ENCODE measurements at places on chromosomes 12 and 14.

DNA sequence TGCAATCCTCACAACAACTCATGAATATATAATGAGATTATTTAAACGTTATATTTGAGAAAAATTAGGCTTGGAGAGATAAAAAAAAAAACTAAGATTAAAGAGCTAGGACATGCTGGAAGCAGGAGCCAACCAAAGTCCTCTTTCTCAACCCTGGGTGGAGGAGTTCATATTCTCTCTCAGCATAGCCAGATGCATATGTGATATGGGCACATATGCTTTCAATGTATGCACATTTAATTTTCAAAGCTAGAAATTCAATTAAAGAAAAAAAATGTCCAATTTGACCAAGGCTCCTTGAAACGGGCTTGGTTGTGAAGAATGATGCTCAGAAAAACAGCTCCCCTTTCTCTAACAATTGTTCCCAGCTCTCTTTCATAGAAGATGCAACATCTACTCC, 61.9 kb upstream of the GRIP1 start:
- DNase-seq, result no peak

DNA sequence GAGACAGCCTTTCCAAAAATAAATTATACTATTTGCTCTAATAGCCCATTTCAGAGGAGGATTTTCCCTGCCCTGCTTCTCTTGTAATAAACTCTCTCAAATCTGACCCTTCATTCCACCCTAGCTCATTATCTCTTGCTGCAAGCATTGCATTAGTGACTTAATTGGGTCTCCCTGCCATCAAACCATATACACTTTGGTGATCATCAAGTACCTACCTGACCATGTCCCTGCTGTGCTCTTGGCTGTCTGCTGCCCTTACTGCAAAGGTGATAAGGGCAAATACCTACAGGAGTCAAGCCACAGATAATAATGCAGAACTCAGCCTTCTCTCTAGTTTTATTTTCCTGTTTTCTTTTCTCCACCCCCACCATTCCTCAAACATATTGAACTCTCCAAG, 88.4 kb downstream of the LIN7A start:
- no peak for DNase-seq

DNA sequence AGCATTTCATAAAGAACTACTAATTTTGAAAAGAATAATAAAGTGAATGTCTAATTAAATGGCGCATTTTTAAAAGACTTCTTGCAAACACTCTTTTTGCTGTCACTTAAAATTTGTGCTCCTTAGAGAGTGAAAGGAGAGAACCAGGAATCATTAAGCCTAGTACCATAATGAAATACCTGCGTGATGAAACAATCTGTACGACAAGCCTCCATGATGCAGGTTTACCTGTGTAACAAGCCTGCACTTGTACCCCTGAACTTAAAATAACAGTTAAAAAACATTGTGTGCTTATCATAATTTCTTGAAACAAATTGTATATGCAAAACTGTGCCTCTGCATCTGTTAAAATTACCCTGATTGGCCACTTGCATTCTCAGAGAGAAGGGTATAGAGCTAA, 108.1 kb downstream of the MGAT4C start:
- DNase-seq, result no peak

GRCh38 chr14:30770376-30770775, 104.0 kb upstream of the COCH start:
- DNase-seq, result no peak

GRCh38 chr14:72634691-72635616, 258.9 kb downstream of the DPF3 start:
- DNase-seq, result no peak

DNA sequence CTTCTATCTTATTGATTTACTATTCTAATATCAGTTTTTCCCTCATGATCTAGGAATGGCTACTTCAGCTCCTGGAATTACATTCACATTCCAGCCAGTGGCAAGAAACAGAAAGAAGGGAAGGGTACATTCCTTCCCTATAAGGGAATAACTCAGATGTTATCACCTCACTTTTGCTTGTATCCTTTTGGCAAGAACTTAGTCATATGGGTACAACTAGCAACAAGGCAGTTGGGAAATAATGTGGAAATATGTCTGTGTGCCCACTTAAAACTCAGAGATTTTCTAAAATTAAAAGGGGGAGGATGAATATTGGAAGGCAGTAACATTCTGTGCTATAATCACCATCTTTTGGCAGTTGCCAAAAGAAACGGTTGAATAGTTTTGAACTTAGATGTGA, 85.6 kb downstream of the MSRB3 start:
- no peak for DNase-seq

DNA sequence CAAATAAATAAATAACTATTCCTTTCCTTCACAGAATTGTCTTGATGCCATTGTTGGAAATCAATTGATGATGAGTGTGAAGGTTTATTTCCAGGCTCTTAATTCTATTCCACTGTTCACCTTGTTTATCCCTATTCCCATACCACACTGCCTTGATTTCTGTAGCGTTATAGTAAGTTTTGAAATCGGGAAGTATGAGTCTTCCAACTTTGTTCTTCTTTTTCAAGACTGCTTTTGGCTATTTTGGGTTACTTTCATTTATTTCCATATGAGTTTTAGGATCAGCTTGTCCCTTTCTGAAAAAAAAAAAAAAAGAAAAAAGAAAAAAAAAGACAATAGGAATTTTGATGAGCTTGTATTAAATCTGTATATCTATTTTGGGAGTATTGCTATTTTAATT, 9.3 kb upstream of the CDK2AP1 start:
- no peak for DNase-seq

- DNase-seq, result no peak
Measured at GRCh38 chr12:131204416-131205274, 250.9 kb downstream of the ADGRD1 start.

DNA sequence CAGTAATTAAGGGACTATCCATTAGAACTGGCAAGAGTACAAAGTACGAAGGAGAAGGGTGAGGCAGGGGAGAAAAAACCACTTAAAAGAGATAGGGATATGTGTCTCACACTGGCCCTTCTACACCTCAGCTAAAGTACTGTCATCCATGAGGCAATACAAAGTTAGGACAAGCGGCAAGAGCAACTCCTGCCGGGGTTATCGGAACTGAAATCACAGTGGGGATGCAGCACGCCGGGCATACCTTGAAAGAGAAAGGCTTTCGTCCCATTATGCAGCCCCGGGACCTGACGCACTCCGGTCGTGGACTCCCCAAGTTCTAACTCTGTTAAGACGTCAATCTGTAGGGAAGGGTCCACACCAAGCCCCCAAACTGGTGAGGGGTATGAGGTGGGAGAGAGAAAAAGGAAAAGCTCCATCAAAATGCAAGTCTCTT, 1.1 kb downstream of the NELL2 start:
- DNase-seq, result no peak

- no peak for DNase-seq
Measured at GRCh38 chr14:99296517-99296916, 24.5 kb upstream of the BCL11B start.

- DNase-seq, result no peak
Measured at GRCh38 chr14:59308086-59308485, 119.6 kb downstream of the DAAM1 start.

DNA sequence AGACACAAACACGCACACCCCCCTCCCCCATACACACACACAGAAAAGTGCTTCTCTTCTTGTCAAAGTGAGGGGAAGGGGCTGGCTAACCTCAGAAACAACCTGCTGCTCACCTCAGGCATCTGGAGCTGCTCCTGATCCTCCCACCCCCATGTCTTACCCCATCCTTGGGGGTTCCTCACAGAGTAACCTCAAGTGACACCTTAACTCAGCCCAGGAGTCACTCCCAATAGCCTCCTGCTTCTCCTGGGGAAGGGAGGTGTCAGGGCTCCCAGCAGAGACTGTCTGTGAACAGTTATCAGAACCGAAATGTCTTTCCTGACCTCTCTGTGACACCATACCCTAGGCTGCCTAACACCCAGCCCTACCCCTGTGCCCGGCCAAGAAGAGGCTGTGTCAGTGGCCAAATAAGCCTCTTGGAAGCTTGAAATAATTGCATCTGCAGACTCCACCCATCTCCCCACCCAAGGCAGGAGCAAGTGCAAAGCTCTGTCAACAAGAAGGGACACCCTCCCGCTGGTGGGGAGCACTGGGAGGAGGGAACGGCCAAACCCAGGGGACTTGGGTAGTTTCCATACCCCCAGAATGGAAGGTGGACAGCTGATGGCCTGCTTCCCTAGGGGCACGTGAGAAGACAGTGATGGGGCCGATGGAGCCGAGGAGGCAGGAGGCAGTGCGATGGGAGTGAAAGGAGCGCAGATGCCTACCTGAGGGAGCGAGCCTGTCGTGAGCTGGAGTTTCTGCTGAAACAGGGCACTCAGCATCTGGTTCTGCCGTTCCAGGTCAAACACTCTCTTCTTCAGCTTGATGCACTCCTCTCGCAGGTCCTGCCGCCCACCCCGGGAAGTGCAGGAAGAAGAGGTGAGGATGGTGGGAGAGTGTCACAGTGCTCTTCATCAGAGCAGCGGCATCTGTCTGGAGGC, 26.8 kb downstream of the NCKAP5L start:
- peak; percentile 60 for DNase-seq

GRCh38 chr12:98408681-98409080, 106.7 kb upstream of the TMPO start:
- DNase-seq, result no peak

DNA sequence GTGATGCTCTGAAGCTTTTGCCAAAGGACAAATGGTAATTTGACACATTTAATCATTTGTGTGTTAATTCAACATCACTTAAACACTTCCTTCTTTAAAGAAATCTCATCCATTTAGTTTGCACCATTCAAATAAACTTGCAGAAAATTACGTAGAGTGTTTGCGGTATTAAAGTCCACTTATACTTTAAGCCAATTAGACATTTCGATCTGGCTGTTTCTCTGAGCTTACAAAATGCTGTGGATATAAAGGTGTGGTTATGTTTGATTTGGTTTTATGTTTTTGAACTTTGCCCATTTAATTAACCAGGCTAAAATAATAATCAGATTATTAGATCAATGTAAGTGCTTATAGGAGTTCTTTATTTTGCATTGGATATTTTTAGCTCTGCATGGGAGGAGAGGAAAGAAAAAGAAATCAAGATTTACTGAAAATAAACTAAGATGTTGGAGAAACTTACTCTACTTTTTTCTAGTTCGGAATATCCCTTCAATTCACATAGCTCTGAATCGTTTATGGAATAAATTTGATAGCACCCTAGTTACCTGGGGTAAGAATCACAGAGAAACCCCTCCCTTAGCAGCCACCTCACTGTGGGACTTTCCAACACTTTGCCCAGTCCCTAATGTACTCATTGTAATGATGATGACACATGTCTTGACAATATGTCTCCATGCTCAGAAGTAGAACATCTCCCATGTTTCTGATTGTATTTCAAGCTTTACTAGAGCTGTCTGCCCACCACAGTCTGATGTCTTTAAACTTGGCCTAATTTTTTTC, 268.0 kb downstream of the BTG1 start:
- DNase-seq, result no peak

GRCh38 chr12:76035045-76035444, 3.5 kb upstream of the PHLDA1 start:
- DNase-seq, result no peak

DNA sequence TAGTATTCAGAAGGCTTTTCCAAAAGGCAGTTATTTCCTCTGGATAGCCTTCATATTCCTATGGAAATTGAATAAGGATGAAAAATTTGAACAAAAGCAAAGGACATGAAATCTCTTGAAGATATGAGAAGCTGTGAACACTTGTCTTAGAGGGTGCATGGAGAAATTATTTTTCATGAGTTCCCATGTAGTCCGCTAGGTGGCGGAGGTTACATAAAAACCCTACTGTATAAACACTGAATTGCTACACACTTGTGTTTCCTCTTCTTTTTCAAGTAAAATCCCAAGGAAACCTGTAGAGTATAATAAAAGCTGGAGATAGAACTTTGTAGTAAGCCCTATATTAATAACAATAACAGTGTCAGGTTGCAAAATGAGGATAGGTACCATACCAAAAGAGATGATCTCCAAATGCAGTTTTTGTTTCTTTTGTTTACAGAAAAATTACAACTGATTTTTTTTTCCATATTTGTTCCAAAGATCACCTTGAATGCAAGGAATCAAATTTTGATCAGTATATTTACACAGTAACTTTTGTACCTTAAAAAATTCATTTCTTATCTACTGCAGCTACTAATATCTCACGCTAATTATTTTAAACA, 37.8 kb upstream of the OR4E1 start:
- no peak for DNase-seq

- DNase-seq, result no peak
Measured at GRCh38 chr14:22318951-22319350, 270.1 kb downstream of the DAD1 start.

- no peak for DNase-seq
Measured at GRCh38 chr12:50572760-50573159, 68.0 kb downstream of the DIP2B start.

- no peak for DNase-seq
Measured at GRCh38 chr12:38374751-38375150, 58.2 kb downstream of the ALG10B start.

GRCh38 chr12:64186789-64187188, 35.3 kb downstream of the KICS2 start:
- DNase-seq, result no peak

GRCh38 chr14:34649344-34649743, 19.4 kb upstream of the SNX6 start:
- DNase-seq, result no peak

- DNase-seq, result no peak
Measured at GRCh38 chr12:89299931-89300330, 52.4 kb downstream of the DUSP6 start.

DNA sequence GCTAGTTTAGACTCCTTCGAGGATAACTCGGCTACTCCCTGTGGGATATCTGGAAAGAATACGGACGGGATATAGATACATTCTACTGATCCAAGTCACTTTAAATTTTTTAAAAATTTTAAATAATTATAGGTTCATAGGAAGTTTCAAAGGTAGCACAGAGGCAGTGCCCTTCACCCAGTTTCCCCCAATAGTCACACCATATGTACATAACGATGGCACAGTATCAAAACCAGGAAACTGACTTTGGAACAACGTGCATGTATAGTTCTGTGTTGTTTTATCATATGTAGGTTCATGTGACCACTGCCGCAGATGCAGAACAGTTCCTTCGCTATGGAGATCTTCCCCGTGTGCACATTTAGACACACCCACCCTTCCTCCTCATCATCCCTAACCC, 352.3 kb downstream of the CACNA1C start:
- no peak for DNase-seq

GRCh38 chr14:85325134-85326017, 204.6 kb upstream of the FLRT2 start:
- DNase-seq, result no peak

Measured in Right ventricle myocardium superior (tissue), 1 donor.